ENCODE measurements at places on chromosomes 3 and 15.

- DNase-seq: no peak
Measured at GRCh38 chr3:175153595-175153994, 294.5 kb downstream of the NAALADL2 start.

- DNase-seq: no peak
Measured at GRCh38 chr3:195616681-195617080, 32.9 kb upstream of the APOD start.

DNA sequence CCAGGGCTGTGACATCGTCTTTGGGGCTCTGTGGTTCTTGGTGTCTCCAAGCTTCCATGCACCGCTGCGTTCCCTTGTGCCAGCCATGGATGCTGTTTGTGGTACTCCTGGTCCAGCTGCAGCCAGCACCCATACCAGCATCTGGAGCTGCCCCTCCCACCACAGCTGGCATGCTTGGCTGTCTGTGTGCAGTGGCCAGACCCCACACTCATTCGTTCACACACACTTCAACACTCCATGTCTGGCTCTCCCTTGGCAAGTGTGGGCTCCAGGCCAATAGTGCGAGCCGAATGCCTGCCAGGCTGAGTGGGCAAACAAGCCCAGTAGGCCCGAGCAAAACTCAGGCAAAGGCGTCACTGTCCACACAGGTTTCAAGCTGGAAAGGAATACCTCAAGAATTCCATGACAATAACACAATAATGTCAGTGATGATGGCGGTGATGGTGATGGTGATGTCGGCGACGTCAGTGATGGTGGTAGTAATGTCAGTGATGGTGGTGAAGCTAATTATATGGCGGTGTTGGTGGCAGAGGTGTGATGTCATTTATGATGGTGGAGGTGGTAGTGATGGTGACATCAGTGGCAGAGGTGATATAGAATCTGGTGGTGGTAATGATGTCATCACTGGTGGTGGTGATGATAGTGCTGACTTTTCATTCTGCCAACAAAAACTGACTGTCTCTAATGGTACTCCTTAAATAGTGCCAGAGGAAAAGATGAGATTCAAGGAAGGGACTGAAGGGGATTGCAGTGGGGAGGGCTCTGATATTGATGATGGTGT lies 19.3 kb downstream of the TBC1D21 start:
- DNase-seq: no peak

DNA sequence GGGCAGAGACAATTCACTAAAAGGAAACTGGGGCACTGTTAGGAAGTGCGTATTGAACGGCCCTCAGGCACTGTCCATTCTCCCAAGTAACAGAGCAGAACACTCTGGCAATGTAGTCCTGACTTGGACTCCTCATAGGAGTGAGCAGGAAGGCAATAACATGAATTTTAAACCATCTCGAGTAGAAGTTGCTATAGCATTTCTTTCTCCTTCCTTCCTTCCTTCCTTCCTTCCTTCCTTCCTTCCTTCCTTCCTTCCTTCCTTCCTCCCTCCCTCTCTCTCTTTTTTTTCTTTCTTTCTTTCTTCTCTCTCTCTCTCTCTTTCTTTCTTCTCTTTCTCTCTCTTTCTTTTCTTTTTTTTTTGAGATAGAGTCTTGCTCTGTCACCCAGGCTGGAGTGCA lies 46.4 kb upstream of the TRA2B start:
- no peak for DNase-seq

All from fibroblast of villous mesenchyme (primary cell).